Thyroid gland (tissue), 4 donors: ENCODE measurements at places on chromosomes 5 and 9. TPM values are rescaled to one million over a fixed set of nuclear protein-coding genes. Genes with fewer than 3 reads are reported as not detected.

- no peak for DNase-seq
- H3K36me3 ChIP-seq: no peaks in the 10 kb centered on the region
- H3K27me3 ChIP-seq: no peaks in the 10 kb centered on the region
- no peak overlapping the region for H3K4me3 ChIP-seq
- peaks cover 23% of the 10 kb centered on the region for H3K4me1 ChIP-seq
Observed at GRCh38 chr9:96025995-96026602, 150.6 kb downstream of the ERCC6L2 start.

- no peak for DNase-seq
- H3K4me3 ChIP-seq: no peak overlapping the region
- no peaks in the 10 kb centered on the region for H3K4me1 ChIP-seq
- H3K36me3 ChIP-seq: no peaks in the 10 kb centered on the region
Observed at GRCh38 chr9:88280816-88281382, 107.3 kb upstream of the SPIN1 start.

GRCh38 chr9:106886111-106887046 lies 23.4 kb downstream of the ZNF462 start:
- H3K27me3 ChIP-seq: no peaks in the 10 kb centered on the region
- no peaks in the 10 kb centered on the region for H3K36me3 ChIP-seq
- peak overlapping the region; percentile 68 for H3K27ac ChIP-seq

GRCh38 chr9:94144394-94144793 lies 60.1 kb downstream of the PTPDC1 start:
- H3K4me1 ChIP-seq: peaks cover 41% of the 10 kb centered on the region
- no peaks in the 10 kb centered on the region for H3K27me3 ChIP-seq
- DNase-seq: peak; percentile 84
- no peaks in the 10 kb centered on the region for H3K36me3 ChIP-seq

DNA sequence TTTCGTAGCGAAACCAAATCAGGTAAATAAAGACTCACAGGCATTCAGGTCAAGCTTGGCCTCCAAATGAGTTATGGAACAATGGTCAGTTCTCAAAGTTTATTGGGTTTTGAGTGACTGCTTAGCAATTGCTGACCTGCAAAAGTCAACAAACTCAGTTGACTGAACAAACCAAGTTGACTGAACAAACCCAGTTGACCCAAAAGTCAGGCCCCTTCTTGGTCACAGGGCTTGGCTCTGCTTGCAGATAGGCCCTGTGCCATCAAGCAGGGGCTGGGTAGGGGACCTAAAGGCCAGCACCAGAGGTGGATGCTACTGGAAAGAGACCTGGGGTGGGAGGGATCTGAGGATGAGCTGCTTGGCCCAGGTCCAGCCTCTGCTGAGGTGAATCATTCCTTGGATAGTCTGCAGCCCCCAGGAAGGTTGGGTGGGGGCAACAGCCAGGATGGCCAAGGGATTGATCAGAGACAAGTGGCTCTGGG lies 64.6 kb downstream of the GADD45G start:
- DNase-seq: peak; percentile 75
- peak overlapping the region; percentile 93 for H3K27ac ChIP-seq

DNA sequence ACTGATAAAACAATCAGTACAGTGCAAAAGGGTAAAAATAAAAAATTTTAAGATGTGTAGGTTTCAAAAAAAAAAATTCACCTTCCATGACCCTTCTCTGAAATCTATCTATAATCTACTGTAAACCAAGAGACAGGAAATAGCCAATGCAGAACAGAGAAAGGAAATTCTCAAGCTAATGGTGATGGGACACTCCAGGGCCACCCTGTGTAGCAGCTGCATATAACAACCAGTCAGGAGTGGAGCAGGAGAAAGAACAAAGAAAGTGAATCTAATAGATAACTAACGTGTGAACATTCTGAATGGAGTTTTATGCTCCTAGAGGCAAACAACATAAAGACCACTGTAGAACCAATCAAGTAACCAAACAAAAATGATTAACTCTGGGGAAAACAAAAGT lies 16.6 kb downstream of the SPTLC1 start:
- H3K27ac ChIP-seq: no peak overlapping the region

DNA sequence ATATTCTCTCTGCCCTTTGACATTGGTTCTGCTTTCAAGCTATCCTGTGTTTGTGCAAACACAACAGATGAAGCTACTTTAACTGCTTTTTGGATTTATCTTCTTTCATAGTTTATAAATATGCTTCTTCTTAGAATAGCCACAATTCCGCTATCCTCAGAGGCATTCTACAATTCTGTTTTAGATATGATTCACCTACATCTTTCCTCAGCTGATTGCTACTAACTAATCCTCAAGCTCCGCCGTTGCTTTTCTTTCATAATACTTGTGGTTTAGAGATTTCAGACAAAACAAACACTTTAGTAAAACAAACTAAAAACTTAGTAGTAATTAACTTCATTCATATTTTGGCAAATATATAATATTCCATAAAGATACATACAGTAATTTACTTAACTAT lies 52.5 kb downstream of the ECPAS start:
- no peak for DNase-seq
- no peak overlapping the region for H3K4me3 ChIP-seq
- no peak overlapping the region for H3K27ac ChIP-seq
- H3K4me1 ChIP-seq: no peaks in the 10 kb centered on the region

GRCh38 chr5:37769108-37769507 lies 70.7 kb downstream of the GDNF start:
- H3K36me3 ChIP-seq: no peaks in the 10 kb centered on the region
- no peak overlapping the region for H3K27ac ChIP-seq
- no peaks in the 10 kb centered on the region for H3K4me1 ChIP-seq
- H3K4me3 ChIP-seq: no peak overlapping the region
- no peaks in the 10 kb centered on the region for H3K27me3 ChIP-seq
- no peak for DNase-seq

The ANKRD20A1 gene
- 4.2 TPM for total RNA-seq
